B cell (primary cell): ENCODE measurements at places on chromosomes 16 and 17.

DNA sequence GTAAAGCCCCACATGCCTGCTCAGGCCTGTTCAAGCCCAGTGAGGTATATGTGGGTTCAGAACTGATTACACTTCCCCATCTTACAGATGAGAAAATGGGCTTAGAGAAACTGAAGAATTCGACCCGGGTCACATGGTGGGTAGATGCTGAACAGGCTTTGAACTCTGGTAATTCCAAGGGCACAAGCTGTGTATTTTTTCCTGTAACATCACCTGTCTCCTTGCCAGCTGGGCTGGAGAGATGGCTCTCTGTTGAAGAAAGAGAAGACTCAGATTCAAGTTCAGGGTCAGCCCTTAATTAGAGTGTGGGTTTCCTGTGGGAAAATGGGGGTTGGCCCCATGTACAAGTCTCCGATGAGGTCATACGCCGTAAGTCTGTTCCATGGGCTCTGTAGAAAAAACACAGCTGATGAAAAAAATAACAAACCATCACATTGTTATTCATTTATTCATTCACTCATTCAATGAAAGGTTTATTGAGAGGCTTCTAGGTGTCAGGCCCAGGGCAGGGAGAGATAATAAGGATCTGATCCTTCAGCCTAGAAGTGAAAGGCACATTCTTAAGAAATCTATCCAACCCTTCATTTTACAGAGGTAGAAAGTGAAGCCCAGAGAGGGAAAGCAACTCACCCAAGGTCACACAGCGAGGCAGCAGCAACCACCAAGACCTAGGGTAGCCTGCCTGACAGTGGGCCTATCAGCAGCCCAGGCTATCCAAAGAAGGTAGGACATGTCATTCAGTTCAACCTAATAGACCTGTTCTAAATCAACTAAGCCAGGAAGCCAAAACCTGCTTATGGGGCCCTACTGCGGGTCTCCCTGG lies 482.8 kb downstream of the SOX9 start:
- no peak for DNase-seq

- DNase-seq: no peak
These were observed 18.1 kb upstream of the ITPRIPL2 start for GRCh38 chr16:19095654-19096053.

DNA sequence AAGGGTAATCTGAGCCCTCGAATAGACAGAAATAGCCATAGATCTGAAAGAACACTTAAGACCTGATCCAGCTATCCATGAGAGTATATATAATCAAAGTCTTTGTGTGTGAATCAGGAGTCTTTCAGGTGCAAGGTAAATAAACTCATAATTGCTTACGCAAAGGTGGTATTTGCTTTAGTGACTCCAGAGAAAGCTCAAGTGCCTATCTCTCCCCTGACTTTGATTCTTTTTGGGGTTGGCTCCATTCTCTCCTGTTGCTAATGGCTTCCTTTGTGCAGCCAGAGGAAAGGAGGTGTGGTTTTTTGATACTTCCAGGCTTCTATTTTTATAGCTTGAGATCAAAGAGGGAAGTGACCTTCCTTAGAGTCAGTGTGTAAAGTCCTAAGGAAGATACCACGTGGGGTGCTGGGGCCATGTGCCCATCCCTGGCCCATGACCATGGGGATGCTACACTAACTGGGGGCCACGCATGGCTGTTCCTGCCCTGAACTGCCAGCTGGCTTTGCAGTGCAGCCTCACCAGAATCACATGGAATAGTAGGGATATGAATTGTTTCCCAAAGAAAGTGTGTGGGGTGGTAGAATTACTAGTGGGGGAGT lies 45.8 kb downstream of the TENT4B start:
- no peak for DNase-seq

DNA sequence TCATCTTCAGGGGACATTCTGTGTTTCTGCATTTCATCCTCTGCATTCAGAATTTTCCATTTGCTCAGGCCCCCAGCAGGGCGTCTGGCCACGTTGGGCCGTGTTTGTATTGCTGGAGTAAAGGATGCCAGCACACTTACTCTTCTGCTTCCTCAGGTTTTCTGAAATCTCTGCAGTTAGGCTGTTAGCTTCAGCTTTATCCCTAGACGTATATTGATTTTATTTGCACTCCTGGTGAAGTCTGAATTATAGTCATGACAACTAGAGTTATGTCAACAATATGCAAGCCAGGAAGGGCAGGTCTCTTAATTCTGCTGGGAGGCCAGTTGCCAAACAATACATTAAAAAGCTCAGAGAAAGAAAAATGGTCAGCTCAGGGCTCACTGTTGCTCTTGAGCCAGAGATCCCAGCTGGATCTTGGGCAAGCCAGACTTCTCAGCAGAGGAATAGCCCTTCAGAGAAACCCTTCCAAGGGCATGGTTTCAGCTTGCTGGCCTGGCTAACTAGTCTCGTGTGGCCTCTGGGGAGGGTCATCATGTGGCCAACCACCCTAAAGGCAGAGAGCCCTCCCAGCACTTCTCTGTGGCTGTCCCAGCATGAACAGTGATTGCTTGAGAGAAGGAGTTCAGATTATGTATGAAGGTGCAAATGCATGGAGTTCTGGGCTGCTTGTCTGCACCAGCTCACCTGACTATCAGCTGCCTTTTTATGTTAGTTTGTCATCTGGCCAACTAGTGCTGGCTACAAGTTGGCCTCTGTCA lies 110.2 kb upstream of the CACNG5 start:
- DNase-seq: no peak

GRCh38 chr16:70523743-70524398 lies at the start of gene SF3B3:
SF3B3 (plus strand) TSS chr16:70523816; CDS start chr16:70526657, 2,841 bp downstream.
- peak; percentile 93 for DNase-seq

- DNase-seq: no peak
These were observed 26.4 kb downstream of the B9D1 start for GRCh38 chr17:19335951-19336631.

- no peak for DNase-seq
These were observed 1.9 kb upstream of the UNC13D start for GRCh38 chr17:75845933-75846691.

- no peak for DNase-seq
These were observed 57.0 kb upstream of the KIFC3 start for GRCh38 chr16:57859331-57859730.

- DNase-seq: no peak
These were observed 31.4 kb downstream of the C16orf54 start for GRCh38 chr16:29714396-29714795.

DNA sequence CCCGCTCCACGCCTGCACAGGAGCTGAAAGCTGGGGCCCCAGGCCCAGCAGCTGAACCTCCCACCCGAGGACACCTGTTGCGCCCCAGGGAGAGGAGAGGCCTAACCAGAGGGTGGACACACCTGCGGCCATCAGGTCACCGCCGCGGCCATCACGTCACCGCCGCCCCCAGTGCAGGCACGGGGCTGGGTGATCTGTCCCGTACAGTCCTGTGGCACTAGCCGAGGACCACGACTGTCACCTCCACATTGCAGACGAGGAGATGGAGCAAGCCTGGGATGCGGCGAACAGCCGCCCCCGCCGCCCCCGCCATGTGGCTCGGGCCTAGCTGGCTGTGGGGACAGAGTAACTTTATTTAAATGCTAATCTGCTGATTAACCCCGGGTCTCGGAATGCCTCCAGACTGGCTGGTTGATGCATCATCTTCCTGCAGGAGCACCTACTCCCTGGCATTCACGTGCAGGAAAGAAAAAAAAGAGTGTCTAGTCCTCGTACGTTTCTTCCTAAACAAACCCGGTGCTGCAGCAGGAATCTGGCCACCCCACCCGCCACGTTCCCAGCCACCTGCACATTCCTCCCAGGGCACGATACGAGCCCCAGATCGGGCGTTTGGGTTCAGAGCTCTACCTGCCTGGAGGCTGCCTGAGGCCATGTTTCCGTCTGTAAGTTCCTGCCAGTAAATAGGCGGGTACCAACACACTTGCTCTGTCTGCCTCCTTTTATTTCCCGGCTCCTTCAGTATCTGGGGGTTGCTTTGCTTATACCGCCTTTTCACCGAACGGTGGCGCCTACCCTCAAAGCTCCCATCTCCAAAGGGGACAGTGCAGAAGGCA lies 29.9 kb downstream of the PIEZO1 start:
- no peak for DNase-seq

DNA sequence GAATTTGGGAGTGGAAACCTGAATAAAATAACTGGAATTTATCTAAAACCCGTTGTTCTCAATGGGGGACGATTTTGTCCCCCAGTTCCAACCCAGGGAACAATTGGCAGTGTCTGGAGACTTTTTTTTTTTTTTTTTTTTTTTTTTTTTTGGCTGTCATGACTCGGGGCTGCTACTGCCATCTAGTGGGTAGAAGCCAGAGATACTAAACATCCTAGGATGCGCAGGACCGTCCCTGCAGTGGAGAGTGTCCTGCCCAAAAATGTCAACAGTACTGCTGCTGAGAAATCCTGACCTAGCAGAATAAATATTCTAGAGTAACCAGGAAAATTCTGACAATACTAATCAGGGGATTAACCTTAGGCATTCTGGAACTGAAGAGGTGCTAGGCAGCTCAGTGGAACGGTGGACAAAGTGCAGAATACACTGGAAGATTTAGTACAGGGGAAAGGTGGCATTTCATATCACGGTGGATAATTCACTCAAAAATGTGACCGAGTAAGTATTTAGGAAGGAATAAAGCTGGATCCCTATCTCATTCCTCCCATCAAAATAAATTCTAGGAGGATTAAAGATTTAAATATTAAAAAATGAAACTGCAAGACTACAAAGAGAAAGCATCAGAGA lies 107.6 kb downstream of the SPECC1 start:
- peak; percentile 74 for DNase-seq

DNA sequence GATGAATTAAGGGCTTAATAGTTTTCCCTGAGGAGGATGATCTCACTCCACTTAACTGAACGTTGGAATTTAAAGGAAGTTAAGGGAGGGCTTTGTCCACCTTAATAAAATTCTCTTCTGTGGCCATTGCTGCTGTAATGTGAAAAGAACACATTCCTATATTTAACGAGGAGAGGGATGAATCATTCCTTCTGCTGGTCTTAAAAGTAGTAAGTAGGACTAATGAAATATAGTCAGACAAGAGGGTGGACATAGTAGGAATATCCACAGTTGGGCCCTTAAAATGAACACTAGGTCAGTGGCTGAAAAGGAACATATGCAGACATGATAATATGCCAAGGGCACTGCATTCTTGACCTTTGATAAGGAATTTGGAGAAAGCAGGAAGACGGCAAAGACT lies 405.6 kb downstream of the PMP22 start:
- DNase-seq: no peak

- DNase-seq: no peak
These were observed 33.5 kb upstream of the ENDOV start for GRCh38 chr17:80381416-80381923.

DNA sequence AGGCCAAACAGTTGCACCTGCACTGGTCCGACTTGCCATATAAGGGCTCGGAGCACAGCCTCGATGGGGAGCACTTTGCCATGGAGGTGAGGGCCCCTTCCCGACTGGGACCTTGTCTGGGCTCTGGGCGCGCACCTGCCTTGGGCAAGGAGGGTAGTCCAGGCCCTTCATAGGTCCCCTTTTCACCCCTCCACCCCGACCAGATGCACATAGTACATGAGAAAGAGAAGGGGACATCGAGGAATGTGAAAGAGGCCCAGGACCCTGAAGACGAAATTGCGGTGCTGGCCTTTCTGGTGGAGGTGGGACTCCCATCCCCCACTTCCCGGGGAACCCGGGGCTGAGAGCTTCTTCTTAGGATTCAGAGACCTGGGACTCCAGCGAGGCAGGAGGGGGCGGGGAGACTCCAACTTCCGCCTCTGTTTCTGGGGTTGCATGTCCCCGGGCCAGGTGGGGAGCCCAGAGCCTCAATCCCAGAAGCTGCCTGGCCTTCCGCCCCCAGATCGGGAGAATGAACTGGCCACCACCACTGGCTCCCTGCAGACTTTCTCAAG lies 7.8 kb downstream of the CA4 start:
- no peak for DNase-seq

DNA sequence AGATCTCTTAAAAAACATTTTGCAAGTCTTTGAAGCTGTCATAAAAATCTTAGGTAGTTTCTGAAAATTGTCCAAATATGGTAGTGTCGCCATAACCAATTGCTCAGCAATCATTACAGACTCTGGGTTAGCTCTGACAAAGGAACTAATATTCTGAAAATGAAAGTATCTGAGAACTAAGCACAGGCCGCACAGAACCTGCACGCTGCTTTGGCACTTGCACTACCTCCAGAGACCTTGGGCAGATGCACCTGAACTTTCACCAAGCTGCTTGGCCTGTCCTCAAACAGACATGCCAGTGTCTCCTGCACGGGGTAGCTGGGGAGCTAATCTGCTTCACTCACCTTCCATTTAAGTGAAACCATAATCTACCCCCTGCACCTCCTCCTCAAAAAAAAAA lies 317.0 kb downstream of the MAF start:
- no peak for DNase-seq

GRCh38 chr17:68102318-68102758 lies 66.8 kb downstream of the KPNA2 start:
- DNase-seq: peak; percentile 49

DNA sequence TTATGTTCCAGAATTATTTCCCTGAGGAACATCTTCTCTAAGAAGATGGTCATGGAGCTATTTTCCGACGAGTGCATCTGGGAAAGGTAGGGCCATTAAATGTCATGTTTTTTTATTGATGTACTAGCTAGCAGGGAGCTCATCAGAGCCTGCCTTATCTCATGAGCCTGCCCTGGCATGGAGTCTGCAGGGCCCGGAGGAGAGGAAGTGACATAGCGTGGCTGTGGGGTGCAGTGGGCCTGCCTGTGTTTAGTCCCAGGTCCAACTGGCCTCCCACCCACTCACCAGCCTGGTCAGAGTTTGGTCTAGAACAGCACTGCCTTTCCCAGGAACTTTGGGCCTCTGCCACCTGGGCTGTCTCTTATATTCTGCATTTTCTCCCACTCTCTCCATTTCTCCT lies 389.8 kb downstream of the SNX29 start:
- no peak for DNase-seq

- no peak for DNase-seq
These were observed 6.6 kb downstream of the DHODH start for GRCh38 chr16:72015124-72015523.

DNA sequence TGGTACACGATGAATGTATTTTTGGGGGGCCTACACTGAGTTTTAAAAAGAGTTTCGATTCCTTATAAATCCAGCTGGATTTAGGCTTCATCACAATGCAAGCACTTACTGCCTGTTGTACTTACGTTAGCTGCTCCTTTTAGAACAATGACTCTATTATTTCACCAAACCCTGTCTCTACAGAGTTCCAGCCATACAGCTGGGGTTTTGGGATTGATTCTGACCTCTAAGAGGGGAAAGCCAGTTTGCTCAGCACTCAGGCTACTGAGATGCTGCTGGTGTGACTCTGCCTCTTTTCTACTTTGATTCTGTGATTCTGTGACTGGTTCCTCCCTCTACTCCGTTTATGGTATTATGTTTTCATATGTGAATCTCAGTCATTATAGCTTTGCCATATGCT lies 329.7 kb downstream of the ABCC12 start:
- DNase-seq: no peak

GRCh38 chr16:81095653-81095952 lies 592 bp downstream of the GCSH start:
- no peak for DNase-seq

- DNase-seq: no peak
These were observed 17.6 kb upstream of the SSTR5 start for GRCh38 chr16:1054660-1055556.

- DNase-seq: no peak
These were observed 606 bp upstream of the ZBTB4 start for GRCh38 chr17:7480089-7480384.

- DNase-seq: no peak
These were observed 255.1 kb downstream of the MAP2K6 start for GRCh38 chr17:69669441-69670178.
